HCT116 (cell line): ENCODE measurements at places on chromosomes 13 and 19. TPM values are rescaled to one million over a fixed set of nuclear protein-coding genes. Genes with fewer than 3 reads are reported as not detected.
A peak's percentile ranks its signal among the peaks of the same experiment; 100 is the strongest.

DNA sequence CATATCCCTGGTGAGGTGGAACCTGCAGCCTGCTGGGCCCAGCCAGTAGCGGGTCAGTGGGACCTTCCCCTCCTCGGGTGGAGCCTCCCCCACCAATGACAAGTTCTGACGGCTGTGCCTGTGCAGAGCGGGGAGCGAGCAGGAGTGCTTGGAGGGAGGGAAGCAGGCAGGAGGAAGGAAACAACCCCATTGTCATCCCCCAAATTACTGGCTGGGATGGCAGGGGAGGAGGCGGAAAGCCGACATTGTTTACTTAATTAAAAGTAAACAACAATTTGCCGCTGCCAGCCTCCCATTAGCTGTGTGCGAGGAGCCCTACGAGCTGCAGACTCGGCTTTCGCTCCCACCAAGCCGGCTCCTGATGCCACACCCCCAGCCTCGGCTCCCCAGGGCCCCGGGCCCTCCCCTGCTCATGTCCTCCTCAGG lies 45.5 kb downstream of the LYL1 start:
- no peak for DNase-seq

DNA sequence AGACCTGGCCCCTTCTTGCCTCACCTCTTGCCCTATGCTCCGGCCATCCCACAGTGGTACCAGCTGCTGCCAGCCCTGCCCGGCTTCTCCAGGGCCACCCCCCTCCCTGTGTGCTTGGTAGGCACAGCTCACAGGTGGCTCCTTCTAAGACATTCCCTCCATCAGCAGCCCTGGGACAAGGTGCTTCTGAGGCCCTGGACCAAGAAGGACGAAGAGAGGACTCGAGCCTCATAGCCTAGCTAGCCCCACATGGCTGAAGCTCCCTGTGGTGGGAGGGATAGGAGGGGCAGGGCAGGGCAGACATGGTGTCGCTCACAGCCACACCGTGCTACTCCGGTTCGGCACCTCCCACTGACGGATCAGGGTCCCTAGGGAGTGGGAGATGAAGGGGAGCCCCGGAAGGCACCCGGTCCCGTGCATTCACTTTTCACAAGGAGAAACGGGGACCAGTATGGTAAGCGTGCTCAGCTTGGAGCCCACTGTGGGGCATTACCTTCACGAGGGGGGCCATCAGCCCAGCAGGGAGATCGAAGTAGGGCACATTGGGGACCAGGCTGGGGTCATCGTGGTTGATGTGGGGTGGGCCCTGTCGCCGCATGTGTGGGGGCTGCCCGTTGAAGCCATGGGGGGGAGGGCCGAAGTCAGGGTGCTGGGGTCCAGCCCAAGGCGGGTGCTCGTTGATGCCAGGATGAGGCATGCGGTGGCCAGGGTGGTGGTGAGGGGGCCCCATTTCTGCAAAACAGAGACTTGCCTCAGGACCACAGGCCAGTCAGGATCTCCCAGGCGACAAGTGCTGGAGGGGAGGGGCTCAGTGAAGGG lies 19.5 kb downstream of the CHERP start:
- DNase-seq, result no peak

- DNase-seq, result peak; percentile 33
These were observed 8.1 kb upstream of the ERICH6B start for GRCh38 chr13:45623516-45624090.

GRCh38 chr19:13843104-13843921 lies 33.6 kb upstream of the NANOS3 start:
- DNase-seq, result no peak

DNA sequence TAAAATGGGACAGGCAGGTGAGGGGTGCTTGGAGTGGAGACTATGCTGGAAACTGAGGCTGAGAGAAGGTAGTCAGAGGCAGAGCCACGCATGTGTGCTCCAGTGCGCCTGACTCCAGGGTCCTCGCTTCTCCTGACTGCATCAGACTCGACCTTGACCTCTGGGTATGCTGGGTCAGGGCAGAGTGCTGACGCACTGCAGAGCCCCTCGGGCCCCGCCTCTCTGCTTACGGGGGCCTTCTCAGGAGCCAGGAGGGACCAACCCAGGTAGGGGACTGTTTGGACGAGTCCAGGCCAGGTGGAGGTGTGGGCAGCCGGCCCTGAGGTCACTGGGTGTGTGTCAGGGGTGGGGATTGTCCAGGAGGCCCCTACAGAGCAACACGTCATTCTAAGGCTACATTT lies 22.9 kb upstream of the SLC7A10 start:
- no peak for DNase-seq

DNA sequence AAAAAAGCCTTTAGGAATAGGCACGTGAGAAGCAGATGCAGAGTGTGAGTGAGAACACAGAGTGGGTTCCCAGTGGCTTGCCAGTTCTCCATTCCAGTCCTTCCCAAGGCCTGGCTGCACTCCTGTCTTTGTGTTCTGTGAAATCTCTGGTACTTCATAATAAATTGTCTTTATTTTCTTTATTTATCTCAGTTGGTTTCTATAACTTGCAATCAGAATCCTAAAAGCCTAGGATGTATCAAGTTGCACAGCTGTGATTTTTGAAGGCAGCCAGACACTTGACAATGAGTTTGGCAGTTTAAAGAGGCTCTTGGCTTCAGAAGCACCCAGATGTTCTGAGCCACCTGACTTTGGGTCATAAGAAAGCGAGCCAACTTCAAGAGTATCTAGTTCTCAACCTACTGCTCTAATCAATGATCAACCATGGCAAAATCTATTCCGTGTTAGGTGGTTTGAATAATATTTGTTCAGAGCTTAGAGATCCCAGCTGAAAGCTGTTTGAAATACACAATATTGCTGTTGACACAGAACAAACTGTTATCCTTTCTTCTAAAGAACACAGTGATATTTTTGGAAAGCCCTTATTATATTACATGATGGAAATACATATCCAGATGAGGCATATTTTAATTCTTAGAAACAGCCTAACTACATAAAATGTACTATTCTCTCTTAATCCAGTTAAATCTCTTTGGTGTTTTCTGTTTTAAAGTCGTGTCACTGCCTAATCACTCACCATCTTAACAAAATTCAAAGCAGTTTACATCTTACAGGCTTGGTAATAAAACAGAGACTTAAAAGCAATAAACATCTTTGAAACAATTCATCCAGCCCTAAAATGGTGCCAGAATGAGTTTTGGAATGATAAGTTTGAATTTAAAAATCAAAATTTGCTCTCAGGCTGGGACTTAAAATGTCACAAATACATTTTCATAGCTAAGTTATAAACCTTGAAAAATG lies 483.0 kb upstream of the NBEA start:
- DNase-seq, result no peak

DNA sequence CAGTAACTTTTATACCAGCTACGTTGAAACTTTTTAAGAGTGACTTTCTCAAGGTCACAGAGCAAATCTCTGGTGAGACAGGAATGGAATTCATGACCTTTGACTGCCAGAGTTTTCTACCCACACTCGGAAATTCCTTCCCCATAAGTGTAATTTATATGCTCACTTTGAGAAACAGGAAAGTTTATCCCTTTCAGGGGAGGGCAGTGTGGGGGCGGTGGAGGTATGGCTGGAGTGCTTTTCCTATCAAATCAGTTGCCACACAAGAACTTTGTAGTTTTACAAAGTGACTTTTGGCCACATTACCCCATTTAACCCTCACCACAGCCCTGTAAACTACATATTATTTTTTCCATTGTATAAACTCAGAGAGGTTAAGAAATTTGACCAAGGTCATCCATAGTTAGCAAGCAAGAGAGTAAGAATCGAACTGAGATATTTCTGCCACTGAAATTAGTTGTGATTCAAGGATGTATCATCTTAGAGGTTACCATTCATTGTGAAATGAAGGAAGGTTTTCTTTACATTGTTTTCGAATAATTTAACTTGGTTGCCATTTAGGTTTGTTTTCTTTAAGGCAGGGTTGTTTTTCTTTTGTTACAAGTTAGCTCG lies 5.9 kb downstream of the KLF12 start:
- DNase-seq, result no peak

DNA sequence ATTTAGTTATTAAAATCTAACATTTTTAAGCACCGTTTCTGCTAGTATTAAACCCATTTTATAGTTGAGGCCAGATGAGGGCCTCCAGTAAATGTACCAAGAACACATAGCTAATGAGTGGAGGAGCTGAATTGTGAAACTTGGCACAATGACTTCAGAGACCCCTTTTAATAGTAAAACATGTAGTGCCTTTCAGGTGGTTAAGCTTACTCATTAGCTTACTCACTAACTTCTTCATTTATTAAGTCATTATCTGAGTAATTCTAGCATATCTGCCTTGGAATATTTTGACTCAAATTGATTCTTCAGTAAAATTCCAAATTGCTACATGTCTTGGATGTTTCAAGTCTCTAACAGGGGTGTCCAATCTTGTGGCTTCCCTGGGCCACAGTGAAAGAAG lies 735.2 kb downstream of the LIG4 start:
- DNase-seq, result no peak

DNA sequence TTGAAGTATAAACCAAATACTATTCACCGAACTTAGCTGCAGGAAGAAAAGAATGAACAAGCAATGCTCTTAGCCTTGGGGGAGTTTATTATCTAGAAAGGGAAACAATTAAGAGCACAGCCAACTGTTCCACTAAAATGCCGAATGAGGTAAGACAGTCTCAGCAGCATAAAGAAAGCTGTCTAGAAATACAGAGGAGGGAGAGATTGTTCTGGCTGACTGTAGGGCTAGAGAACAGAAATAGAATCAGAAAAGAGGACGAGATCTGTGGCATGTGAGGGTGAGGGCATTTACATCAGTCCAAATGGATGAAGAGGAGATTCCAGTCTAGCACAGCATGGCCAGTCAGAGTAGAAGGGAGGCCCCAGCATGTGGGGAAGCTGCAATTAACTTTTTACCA lies 56.8 kb upstream of the TNFRSF19 start:
- DNase-seq, result no peak

DNA sequence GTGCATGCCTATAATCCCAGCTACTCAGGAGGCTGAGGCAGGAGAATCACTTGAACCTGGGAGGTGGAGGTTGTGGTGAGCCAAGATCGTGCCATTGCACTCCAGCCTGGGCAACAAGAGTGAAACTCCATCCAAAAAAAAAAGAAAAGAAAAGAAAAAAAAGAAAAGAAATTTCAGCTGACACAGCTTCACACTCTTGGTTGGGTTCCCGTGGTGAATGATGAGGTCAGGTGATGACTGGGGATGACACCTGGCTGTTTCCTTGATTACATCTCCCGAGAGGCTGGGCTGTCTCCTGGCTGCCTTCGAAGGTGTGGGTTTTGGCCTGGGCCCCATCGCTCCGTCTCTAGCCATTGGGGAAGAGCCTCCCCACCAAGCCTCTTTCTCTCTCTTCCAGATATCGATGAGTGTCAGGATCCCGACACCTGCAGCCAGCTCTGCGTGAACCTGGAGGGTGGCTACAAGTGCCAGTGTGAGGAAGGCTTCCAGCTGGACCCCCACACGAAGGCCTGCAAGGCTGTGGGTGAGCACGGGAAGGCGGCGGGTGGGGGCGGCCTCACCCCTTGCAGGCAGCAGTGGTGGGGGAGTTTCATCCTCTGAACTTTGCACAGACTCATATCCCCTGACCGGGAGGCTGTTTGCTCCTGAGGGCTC lies 22.0 kb downstream of the LDLR start:
- no peak for DNase-seq

DNA sequence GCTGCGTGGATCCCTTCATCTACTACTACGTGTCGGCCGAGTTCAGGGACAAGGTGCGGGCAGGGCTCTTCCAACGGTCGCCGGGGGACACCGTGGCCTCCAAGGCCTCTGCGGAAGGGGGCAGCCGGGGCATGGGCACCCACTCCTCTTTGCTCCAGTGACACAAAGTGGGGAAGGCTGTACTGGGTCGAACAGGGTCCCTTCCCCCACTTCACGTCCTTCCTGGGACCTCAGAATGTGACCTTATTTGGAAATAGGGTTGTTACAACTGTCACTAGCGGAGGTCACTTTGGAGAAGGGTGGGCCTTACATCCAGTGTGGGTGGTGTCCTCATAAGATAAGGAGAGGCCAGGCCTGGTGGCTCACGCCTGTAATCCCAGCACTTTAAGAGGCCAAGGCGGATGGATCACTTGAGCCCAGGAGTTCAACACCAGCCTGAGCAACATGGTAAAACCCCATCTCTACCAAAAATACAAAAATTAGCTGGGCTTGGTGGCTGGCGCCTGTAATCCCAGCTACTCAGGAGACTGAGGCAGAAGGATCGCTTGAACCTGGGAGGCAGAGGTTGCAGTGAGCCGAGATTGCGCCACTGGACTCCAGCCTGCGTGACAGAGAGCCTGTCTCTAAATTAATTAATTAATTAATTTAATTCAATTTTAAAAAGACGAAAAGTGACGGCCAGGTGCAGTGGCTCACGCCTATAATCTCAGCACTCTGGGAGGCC lies 1.8 kb downstream of the F2RL3 start:
- no peak for DNase-seq

GRCh38 chr13:33194820-33195692 lies 90.5 kb downstream of the STARD13 start:
- DNase-seq, result no peak

GRCh38 chr13:31913459-31913858 lies 118.1 kb upstream of the FRY start:
- no peak for DNase-seq

DNA sequence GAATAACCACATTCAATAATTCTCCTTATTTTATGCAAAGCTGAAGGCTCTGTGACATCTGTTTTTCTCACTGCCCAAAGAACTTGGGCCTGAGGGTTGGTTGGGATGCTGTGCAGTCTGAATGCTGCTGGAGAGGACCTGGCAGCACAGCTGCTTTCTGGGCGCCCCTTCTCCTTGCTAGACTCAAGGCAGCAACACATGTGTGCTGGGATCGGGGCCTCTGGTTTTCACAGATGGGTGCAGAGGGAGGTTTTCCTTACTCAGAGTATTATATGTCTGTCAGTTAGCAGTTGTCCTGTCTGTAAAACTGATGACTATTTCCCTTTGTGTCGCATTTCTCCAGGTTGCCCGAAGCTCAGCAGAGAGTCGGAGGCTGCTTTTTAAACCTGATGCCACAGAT lies 53.2 kb upstream of the TEX29 start:
- no peak for DNase-seq

GRCh38 chr19:56988299-56988698 lies 131.5 kb upstream of the USP29 start:
- no peak for DNase-seq

The WDR62 gene
- total RNA-seq, result 17.0 TPM

The FBXO27 gene
- 16.4 TPM for total RNA-seq

The FGF21 gene
- 0.81 TPM for total RNA-seq

The FCER2 gene
- 0.20 TPM for total RNA-seq

The ZNF439 gene
- not detected for total RNA-seq

The FGF22 gene
- total RNA-seq, result 1.5 TPM

The NPAS1 gene
- total RNA-seq, result 4.6 TPM

The SOX1 gene
- total RNA-seq, result not detected

The CYP2A6 gene
- 0.57 TPM for total RNA-seq

The SULT2B1 gene
- 4.8 TPM for total RNA-seq
